Tibial artery (tissue), 4 donors: ENCODE measurements at places on chromosomes 12 and 14.

DNA sequence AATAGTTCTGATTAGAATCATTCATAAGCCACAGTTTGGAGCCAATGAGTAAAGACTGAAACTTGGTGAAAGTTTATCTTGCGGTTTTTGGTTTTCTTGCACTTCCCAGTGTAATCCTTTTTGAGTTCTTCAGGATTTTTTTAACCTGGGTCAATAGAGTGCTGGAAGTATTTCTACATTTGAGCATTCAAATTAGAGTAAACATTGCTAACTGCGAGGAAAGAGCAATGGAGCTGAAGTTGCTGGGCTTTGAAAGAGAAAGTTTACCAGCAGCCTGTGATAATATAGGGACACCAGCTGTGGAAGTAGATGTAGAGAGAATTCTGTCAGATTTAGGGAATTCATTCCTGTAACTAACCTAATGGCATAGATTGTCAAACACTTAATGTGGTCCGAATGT, 30.3 kb downstream of the ANO6 start:
- DNase-seq, result no peak

DNA sequence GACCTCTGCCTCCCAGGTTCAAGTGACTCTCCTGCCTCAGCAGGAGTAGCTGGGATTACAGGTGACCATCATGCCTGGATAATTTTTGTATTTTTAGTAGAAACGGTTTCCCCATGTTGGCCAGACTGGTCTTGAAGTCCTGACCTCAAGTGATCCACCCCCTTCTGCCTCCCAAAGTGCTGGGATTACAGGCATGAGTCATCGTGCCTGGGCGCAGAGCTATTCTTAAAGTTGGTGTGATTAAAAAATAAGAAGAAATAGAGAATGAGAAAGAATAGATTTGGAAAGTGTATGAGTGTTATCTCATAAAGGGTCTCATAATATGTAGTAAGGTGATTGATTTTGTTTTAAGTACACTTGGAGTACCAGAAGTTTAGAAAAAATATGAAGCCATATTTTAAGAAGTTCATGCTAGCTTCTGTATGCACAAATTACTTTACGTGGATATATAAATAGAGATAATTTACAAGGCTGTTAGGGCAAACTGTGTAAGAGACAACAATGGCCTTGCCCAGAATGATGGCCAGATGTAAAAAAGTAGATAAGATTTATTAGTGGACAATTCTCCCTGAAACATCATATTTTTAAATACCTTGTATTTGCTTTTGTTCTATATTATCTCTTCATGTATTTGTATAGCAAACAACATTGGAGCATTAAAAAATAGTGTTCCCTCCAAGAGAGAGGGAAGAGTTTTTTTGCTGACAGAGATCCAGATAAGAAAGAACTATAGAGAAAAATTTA, 1108.5 kb downstream of the SLC16A7 start:
- DNase-seq, result no peak

- DNase-seq, result no peak
Measured at GRCh38 chr14:105258846-105259245, 10.5 kb downstream of the BTBD6 start.

- no peak for DNase-seq
Measured at GRCh38 chr12:107223821-107224220, 130.5 kb upstream of the CRY1 start.

DNA sequence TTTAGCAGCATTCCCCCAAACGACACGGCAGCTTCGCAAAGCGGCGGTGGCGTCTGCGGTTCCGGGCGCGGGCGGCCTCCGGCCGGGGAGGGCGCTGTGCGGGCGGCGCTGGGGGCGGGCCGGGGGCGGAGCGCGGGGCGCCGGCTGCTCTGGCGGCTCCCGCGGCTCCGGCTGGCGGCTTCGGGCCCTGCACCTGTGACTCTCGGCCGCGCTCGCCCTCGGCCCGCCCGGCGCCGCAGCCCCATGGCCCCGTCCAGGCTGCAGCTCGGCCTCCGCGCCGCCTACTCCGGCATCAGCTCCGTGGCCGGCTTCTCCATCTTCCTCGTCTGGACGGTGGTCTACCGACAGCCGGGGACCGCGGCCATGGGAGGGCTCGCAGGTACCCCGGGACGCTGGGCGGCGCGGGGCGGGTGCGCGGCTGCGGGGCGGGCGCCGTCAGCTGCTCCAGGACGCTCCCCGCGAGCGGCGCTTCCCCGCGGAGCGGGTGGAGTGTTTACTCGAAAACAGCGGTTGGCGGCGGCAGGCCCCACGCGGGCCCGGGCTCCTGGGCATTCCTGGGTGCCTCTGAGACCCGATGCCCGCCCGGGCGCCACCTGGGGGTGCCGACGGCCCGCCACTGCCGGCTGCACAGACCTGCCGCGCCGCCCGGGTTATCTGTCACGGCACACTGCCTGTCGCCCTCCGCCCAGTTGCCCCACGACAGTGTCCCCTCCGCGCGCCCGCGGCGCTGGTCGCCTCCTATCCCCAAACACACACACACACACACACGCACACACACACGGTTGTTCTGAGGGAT, at the start of gene SLC48A1:
TSS of gene SLC48A1 (plus strand) at position 177 of the 796 bp plus-strand sequence. CDS start at position 244, 67 bp downstream.
- peak; percentile 87 for DNase-seq

DNA sequence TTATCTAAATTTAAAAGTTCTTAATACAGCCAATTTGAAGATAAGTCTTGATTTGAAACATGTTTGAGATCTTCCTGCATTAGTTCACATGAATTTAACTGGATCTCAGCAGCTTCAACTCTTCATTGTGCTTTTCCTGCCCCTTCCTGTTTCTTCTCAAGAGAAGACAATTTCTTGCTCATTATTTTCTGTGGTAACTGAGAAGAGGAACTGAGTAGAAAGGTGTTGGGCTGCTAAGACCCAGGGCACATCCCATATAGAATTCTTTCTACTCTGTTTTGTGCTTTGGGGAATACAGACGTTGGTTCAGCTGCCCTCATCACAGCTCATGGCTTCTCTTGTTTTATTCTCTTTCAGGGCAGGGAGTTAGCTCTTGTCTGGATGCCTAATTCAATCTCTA, 110.2 kb downstream of the SNAPC1 start:
- DNase-seq, result no peak

DNA sequence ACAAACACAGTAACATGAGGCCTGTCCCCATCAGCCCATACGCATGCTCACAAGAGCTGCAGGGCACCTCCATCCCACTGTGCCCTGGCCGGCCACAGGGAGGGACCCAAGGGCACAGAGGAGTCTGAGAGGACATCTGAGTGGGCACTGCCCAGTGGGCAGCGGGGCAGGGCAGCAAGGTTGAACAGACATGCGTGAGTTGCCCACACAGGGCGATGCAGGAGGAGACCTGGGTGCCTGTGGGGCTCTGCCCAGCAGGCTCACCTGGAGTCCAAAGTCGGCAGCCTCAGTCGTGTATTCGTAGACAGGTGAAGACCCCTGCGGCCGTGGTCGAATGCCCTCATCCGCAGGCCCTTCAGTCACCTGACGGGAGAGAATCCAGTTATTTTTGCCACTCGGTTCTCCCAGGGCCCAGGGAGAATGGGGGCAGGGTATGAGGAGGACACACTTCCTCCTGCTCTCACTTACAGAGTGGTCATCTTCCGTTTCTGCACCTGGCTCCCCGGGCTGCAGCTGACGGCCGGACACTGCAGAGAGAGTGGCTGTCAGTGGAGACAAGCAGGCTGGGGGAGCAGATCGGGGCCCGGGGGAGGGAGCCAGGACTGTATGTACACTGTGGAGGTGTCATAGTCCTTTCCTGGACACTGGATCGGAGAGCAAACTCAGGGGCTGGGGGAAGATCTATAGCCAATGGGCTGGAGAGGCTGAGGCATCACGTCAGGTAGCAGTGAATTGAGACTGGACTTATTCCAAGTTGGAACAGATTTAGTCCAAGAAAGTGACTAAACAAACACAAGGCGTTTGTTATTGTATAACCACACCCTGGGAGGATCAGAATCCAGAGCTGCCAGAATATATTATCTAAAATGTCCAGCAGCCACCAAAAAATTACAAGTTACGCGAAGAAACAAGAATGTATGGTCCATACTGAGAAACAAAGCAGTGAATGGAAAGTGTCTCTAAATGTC, 20.7 kb downstream of the AHNAK2 start:
- DNase-seq, result no peak

GRCh38 chr12:14557966-14558365, 9.7 kb downstream of the PLBD1 start:
- DNase-seq, result no peak

DNA sequence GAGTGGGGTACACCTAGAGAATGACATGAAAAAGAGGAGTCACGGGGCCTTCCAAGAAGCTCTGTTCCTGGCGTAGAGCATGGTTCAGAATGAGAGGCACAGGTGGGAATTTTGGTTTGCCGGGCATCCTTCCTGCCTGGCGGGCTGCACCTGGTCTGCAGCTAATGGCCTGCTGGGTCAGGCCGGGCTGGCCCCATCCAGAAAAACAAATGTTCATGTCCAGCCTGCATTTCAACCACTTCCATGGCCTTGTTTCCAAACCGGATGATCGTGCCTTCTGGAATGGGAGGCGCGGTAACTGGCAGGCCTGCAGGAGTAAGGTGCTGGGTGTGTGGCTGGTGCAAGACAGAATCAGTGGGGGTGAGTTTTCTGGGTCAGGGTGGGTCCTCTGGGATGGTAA, 14.4 kb downstream of the TEAD4 start:
- DNase-seq, result no peak

DNA sequence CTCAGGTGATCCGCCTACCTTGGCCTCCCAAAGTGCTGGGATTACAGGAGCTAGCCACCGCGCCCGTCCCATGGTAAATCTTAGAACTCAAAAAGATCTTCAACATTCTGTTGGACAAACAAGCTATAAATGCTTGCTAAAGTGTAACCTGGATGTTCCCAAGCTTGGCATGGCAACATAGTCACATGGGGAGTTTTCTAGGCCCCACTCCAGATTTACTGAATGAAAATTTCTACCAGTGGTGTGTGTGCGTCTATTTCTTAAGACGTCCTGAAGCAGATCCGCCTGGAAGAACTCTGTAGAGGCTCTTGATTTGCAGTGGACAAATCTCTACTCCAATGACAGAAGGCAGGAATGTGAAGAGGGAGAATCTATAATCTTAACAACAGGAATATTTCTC, 59.9 kb downstream of the ZFYVE21 start:
- no peak for DNase-seq

GRCh38 chr12:53967421-53967925, 5.5 kb upstream of the HOXC11 start:
- no peak for DNase-seq

DNA sequence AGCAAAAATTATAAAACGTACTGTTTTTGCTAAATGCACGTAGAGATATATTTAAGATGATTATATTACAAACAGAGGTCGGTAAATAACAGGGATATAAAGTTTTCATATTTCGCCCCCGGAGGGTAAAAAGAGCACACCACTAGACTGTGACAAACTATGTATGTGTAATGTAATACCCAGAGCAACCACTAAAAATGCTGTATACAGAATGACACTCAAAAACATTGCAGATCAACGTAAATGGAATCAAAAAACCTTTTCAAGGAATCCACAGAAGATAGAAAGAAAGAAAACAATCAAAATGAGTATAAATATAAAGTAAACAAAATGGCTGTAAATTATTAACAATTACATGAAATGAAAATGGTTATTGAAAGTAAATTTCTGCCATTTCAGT, 37.6 kb upstream of the PRB4 start:
- no peak for DNase-seq

- DNase-seq, result no peak
Measured at GRCh38 chr14:54703724-54704123, 136.8 kb downstream of the SAMD4A start.

DNA sequence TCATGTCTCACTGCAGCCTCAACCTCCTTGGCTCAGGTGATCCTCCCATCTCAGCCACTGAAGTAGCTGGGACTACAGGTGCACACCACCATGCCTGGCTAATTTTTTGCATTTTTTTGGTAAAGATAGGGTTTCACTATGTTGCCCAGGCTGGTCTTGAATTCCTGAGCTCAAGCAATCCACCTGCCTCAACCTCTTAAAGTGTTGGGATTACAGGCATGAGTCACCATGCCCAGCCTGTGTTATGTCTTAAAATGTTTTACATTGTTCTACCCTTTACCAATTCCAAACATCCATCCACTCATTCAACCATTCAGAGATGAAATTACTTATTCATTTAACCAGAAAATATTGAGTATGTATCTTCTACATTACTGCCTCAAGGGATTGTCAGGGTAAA, 111.6 kb upstream of the BTG1 start:
- no peak for DNase-seq

DNA sequence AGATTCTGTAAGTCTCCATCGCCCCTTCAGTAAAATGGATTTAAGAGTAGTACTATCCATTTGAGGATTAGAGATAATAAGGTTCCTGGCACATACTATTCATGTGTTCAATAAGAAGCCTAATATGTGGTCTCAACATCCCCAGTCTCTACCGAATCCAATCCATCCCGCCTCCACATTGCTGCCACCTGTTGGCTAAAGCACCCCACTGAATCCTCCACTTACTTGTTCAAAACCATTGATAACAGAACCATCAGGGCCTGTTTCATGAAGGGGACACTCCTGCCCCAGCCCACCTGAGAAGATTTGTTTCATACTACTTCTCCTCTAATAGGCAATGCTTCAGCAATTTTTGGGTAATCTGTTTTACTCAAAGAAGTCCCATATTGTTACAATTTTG, 147.5 kb downstream of the SLC2A13 start:
- no peak for DNase-seq

DNA sequence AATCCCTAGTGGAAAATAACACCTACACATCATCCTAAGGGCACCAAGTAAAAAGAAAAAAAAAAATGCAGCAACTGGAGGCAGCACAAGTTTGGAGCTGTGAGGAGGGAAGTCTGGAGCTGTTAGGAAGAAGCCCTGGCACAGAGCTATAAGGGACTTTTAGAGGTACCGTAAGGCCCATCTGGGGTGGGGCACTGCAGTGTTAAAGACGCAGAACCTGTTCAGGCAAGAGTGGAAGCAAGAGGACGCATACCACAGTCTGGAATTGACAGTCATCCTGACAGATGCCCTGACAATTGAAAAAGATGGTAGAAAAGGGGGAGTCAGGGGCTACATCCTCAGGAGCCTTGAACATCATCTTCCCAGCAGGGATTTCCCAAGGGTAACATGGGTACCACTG, 195.9 kb upstream of the PLEKHG7 start:
- DNase-seq, result no peak

DNA sequence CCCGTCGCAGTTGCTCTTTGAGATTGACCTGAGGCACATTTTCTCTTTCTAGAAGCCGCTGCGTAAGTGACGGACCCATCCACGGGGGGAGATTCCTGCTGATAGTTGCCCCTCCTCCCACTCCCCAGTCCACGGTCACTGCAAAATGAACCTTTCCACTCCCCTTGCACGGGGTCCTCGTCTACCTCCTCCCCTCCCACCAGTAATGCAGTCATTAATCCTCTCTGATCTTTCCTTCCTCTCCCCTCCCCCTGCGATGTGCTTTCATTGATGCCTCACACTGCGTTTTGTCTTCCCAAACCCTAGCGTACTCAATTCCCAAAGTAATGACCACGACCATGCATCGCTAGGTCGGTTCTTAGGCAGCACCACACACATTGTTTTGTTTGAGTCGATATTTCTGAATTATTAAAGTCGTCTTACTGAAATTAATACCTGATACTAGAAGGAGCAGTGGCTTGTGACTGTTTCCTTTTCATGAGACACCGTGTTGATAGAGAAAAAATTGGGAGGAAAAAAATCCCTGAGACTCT, 857 bp downstream of the ETNK1 start:
- DNase-seq, result peak; percentile 23
